Nephron progenitor cell (in vitro differentiated cells): ENCODE measurements at places on chromosomes 11 and 22.

GRCh38 chr11:44536788-44537516 lies 28.5 kb upstream of the CD82 start:
- DNase-seq = no peak

DNA sequence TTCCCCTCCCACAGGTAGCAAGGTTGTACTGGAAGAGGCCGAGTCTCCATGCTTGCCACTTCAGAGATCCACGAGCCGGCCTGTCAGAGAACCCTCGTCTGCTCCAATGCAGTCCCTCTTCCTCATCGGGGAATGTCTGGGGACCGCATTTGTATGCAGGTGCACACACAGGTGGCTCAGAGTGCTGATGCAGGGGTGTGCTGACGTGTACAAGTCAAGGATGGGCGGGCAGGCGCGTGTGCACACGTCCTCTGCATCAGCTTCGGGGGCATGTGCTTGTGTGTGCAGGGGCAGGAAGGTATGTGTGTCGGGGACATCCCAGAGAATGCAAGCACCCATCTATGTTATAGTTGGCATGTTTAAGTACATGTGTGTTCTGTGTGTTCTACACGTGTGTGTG lies 49.4 kb downstream of the ELFN2 start:
- no peak for DNase-seq

GRCh38 chr11:2581151-2581930 lies 118.5 kb downstream of the KCNQ1OT1 start:
- DNase-seq = no peak

GRCh38 chr11:126391286-126391954 lies 35.9 kb downstream of the ST3GAL4 start:
- DNase-seq = no peak

GRCh38 chr22:36395055-36395849 lies 7.5 kb upstream of the MYH9 start:
- no peak for DNase-seq

GRCh38 chr22:27948569-27948968 lies 29.5 kb upstream of the PITPNB start:
- DNase-seq = no peak

DNA sequence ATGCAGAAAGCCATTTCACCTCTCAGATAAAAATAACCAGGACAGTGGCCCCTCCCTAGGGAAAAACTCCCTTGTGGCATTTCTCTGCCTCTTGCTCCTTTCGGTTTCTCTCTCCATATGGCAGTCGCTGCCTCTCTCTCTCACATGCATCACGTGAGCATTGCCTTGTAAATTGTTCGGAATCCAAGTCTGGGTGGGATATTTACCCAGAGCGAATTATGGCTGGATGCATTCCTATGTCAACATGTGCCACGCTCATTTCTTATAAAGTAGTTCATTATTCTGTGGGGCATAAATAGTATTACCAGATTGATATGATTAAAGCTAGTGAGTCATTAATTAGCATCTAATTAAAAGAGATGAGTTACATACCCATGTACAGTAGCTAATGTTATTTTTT lies 392.9 kb downstream of the INSC start:
- DNase-seq = no peak

DNA sequence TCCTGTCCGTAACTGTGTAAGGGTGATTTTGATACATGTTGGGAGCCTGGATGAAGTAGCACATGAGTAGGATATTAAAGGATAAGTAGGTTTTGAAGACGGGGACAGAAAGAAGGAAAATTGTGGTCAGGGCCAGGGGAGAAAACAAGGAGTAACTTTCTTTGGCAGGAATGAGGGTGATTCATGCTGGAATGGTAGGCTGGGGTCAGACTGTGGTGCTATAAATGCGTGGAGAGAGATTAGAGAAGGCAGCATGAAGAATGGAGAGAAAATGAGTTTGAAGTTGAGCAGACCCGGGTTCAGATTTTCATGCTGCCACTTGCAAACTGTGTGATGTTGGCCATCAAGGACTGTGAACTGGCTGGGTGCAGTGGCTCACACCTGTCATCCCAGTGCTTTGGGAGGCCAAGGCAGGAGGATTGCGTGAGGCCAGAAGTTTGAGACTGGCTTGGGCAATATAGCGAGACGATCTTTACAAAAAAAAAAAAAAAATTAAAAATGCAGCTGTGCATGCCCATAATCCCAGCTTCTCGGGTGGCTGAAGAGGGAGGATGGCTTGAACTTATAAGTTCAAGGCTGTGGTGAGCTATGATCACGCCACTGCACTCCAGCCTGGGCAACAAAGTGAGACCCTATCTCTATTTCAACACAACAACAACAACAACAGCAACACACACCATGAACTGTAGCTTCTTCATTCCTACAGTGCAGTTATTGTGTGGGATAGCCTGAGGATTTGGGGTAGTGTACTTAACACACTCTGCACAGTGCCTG lies 22.3 kb downstream of the ZBTB16 start:
- no peak for DNase-seq

- DNase-seq = no peak
Measured at GRCh38 chr11:103254123-103254522, 144.9 kb downstream of the DYNC2H1 start.

DNA sequence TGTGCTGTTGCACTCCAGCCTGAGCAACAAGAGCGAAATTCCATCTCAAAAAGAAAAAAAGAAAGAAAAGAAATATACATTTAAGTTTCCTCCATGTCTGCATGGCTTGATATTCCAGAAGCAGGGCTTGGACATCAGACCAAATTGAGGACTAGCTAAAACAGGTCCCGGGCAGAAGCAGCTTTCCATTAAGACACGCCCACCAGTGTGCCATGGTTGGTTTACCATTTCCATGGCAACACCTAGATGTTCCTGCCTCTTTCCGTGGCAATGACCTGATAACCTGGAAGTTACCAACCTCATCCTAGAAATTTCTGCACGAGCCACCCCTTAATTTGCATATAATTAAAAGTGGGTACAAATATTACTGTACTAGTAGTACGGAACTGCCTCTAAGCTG lies 111.3 kb downstream of the NAT10 start:
- DNase-seq = no peak

DNA sequence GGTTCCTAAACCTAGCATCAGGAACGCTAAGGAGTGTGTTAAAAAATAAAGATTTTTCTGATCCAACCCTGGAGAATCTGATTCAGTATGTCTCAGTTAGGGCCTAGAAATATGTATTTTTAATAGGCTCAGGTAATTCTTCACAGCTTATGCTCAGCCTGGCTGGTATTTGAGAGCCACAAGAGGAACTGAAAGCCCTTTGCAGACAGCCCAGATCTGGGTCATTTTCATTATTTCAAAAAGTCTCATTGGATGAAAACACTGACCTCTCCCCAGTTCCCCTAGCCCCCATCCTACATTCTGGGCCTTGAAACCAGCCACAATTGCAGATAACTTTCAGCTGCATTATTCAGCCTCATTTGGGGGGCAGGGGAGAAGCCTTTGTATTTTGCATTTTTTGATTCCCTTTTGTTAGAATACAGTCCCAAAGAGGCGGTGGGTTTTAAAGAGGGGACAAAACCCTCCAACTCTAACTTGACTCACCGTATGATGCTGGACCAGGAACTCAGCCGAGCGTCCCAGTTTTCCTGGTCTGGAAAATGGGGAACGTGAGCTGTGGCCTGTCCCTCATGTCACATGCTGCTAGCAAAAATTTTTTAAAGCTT lies 66.0 kb upstream of the LARGE1 start:
- no peak for DNase-seq

DNA sequence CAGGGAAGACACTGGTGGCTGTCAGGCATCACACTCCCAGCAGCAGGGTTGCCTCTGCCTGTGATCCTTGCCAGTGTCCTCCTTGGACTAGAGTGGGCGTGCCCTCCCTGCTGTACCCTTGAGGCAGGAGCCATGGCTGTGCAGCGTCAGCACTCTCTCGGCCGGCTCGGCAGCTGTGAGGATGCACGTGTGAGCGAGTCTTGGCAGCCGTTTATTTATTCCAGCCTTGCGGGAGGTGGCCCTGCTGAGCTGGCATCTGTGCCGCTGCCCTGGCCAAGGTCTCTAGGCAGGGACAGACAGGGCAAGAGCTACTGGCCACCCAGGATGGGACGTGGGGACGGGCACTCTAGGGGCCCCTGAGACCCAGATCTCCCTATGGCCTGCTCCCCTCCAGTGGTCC lies 33.9 kb downstream of the TSPAN4 start:
- DNase-seq = no peak

GRCh38 chr11:11391796-11392463 lies 38.9 kb upstream of the CSNK2A3 start:
- DNase-seq = no peak
